Stimulated activated CD4-positive, alpha-beta T cell treated with anti-CD3 and anti-CD28 coated beads, Interleukin-15, amount 100 ng/mL, for 48 hours (primary cell): ENCODE measurements at places on chromosomes 1 and 21.

DNA sequence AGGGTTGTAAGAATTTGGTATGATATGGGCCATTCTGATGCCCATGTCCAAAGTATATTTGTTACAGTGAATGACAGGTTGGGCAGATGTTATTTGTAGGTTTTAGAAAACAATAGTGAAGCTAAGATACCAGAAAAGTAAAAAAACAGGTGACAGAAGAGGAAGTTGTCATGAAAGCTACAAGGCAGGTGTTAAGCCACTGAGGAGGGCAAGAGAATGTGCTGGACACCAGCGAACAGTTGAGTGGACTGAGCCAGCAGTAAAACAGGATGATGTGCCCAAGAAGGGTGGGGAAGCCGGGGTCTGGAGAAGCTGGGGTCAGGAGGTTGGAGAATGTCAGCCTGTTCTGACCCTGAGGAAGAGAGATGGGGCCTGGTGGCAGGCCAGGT is 83.3 kb downstream of the DTL start:
- no peak for DNase-seq

- DNase-seq: no peak
Measured at GRCh38 chr1:160671603-160672517, 25.0 kb upstream of the SLAMF1 start.

GRCh38 chr1:90544356-90544755 is 172.7 kb downstream of the BARHL2 start:
- DNase-seq: no peak

DNA sequence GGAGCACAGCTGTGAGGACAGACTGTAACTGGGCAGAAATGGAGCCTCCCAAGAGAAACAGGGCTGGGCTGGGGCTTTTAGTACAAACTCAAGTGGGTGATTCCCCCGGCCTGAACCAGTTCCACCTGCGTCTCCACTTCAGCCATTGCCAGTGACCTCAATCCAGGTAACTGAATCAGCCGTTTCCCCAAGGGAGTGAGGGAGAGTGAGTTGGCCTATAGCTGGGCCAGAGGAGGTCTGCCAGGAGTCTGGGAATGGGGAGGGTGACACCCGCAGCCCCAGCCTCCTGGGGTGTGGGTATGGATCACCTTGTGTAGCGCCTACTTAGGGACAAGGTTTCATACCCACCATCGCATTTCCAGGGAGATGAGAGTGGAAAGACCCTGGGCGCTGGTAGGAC is 8.5 kb downstream of the SLC26A9 start:
- no peak for DNase-seq

GRCh38 chr21:42481169-42481568 is 14.9 kb downstream of the RSPH1 start:
- no peak for DNase-seq

DNA sequence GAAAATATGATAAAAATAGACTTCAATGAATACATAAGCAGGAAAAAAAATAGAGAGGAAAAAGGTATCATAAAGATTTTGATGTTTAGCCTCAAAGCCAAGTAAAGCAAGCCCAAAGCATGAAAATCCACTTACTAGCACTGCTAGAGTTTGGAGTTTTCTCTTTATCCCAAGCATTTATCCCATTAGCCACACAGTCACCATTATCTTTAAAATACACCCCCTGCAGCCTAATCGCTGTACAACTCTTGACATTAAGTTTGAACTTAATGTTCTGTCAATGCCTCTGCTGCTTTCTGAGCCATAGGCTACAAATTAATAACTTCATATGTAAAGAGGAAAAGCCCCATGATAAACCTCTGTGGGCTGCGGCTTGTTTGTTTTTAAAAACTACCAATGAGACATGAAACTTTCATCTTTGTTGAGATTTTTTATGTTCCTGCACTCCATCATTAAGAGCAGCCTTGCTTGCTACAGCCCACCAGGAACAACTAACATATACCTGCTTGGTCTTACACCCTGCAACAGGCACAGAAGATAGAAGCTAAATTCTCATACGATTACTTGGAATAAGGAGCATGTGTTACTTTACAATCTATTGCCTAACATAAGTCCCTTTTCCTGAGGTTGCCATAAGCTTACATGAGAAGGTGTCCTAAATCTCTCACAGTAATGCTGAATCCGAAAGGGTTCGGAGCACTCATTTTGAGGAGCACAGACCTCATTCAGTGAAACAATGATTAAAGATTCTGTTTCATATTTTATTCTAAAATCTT is 202.4 kb downstream of the SMYD3 start:
- no peak for DNase-seq
